LHCN-M2 (cell line): ENCODE measurements at places on chromosomes 5 and 9.

GRCh38 chr5:10339958-10340357 lies 13.5 kb upstream of the MARCHF6 start:
- DNase-seq, result no peak

- DNase-seq, result no peak
These were observed 244.6 kb downstream of the RAB3C start for GRCh38 chr5:58827463-58827862.

GRCh38 chr9:114371973-114372917 lies 15.5 kb downstream of the AKNA start:
- DNase-seq, result no peak

DNA sequence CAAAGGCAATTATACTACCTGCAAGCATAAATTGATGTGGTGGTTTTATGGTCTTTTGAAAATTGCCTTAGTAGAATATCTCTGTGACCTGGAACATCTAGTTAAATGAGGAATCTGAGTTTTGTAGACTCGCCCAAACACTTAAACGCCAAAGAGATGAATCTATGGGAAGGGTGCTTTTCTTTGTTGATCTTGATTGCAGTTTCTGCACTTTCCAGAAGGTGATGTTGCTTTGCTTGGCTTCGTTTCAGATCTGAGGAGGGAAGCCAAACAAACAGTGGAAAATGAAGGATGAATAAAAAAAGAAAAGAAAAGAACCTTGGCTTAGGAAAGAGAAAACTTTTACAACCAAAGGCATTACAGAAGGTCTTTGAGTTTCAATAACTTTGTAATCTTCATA lies 1021.2 kb downstream of the NR2F1-AS1 start:
- DNase-seq, result peak; percentile 72

DNA sequence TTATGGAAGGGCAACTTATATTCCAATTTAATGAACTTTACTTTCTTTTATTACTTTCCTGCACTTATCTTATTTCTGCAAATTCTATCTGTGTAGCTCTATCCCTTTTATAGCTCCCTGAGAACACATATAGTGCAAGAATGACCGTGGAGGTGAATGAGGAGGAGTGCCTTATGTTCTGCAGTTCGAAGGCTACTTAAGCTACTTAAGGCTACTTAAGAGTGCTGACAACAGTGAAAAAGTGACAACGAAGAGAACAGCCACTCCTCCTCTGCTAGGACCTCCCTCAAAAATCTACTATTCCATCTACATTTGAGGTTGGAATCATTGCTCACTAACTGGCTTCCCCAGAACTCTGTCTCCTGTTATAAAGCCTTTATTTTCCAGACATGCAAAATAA lies 1365.7 kb upstream of the C9orf72 start:
- DNase-seq, result no peak

- DNase-seq, result no peak
These were observed 501.3 kb upstream of the RORB start for GRCh38 chr9:73995836-73996235.

DNA sequence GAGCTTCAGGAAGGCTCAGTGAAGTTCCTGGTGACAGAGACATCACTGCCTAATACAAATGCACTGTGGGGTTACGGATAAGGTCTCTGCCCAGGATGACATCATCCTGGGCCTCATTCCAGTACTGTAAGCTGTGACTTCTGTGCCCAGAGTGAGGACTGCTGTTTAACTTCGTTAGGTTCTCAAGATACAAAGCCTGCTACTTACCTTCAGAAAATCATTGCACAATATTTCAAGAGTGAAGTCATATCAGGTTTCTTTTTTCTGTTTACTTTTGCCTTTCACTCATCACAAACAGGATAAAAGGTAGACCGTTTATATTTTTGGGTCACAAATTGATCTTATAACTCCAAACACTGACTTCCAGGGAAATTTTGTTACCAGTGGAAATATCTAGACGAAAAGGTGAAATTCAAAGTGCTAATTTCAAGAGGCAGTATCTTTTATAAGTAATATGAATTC lies 241.2 kb downstream of the PIK3R1 start:
- DNase-seq, result peak; percentile 33

GRCh38 chr5:116671211-116671736 lies 96.7 kb upstream of the SEMA6A start:
- no peak for DNase-seq

- no peak for DNase-seq
These were observed 98.9 kb downstream of the MAN2A1 start for GRCh38 chr5:109788596-109788995.

DNA sequence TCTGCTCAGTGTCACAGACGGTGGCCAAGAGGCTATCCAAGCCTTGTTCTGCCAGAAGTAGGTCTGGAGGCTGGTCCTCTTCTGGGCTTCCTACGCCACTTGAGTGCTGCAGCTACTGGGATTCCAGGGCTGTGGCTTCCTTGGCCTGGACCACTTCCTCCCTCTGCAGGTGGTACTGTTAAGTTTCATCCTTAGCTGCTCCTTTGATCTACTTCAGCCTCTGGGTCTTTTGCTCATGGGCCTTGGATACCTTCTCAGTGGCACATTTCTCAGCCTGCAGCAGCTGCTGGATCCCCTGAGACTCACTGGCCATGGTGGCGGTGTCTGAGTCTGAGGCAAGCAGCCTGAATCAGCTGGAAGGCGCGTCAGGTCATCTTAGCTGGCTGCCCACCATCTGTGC lies 10.3 kb downstream of the CNOT8 start:
- DNase-seq, result peak; percentile 76

GRCh38 chr5:139078345-139078744 lies 119.8 kb downstream of the SIL1 start:
- DNase-seq, result no peak

GRCh38 chr5:123449424-123449974 lies 26.3 kb upstream of the CEP120 start:
- no peak for DNase-seq

DNA sequence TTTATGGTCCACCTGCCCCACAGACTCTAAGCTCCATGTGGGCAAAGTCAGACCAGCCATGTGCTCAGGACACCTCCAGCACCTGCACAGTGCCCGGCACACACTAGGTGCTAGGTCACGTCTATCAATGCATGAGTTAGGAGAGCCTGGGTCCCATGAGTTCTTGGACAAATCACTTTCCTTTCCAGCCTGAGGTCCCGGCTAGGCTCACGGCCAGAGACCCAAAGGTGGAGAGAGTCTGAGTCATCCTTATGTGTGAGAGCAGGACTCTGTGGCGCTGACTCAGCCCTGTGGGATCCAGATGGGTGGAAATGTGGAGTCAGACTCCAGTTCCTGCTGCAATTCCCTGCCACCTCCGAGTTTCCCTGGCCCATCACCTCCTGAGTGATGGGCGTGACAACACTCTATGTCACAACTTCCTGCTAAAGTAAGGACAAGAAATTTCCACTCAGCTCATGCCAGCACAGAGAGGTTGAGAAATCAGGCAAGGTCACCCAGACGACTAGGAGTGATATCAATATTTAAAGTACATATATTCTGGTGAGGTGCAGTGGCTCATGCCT lies 2.5 kb upstream of the ST6GALNAC4 start:
- DNase-seq, result peak; percentile 98

GRCh38 chr5:88256872-88257271 lies 11.8 kb downstream of the TMEM161B start:
- DNase-seq, result no peak

GRCh38 chr5:74762599-74762998 lies 4.3 kb downstream of the GFM2 start:
- DNase-seq, result peak; percentile 97

GRCh38 chr5:88979726-88980125 lies 96.7 kb upstream of the MEF2C start:
- DNase-seq, result no peak

GRCh38 chr5:5014586-5015235 lies 125.4 kb upstream of the ADAMTS16 start:
- DNase-seq, result peak; percentile 11

DNA sequence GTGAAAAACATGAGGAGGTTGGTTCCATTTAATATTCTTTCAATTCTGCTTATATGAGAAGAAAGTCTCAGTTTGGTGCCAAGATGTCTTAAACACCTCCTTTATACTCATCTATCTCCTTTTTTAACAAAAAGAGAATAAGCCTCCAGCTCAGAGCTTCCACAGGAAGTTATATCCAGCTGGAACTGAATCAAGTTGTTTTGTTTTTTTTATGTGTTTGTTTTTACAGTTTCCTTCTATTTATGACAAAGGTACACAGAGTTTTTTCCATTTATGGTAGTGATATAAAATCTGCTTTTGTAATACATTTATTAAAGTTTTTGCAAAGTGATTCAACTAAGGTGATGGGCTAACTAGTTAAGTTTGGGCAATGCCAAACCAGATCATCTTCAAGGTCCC lies 10.4 kb downstream of the SPARC start:
- no peak for DNase-seq

DNA sequence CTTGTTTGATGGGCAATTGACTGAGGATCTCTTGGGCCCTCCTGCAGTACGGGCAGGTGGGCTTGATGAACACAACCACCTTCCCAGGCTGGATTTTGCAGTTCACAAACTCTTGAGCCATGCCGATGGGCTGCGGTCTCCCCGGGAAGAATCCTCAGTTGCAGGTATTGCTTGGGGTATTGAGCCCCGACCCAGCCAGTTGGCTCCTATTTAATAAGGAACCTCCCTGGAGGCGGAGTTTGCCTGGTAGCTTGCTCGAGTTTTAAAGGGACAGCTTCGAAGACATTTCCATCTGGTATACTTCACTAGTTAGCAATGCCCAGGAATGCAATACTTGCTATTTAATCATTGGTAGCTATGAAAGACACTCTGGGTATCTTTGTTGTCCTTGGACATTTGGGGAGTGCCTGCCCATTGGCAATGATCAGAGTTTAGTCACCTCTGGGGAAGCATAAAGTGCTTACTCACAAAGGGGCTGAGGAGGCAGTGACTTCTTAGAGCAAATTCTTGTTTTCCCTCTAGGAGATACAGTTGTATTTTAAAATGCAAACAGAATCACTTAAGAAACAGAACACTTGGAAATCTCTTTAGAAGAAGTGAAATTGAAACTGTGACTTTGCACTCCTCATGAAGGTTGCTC lies at the start of gene GLRX:
Gene GLRX (minus strand): TSS at position 185 of the 640 bp plus-strand sequence. CDS start 64 bp downstream, at position 121.
- peak; percentile 97 for DNase-seq

GRCh38 chr5:123543438-123543837 lies 31.5 kb downstream of the CSNK1G3 start:
- peak; percentile 30 for DNase-seq

DNA sequence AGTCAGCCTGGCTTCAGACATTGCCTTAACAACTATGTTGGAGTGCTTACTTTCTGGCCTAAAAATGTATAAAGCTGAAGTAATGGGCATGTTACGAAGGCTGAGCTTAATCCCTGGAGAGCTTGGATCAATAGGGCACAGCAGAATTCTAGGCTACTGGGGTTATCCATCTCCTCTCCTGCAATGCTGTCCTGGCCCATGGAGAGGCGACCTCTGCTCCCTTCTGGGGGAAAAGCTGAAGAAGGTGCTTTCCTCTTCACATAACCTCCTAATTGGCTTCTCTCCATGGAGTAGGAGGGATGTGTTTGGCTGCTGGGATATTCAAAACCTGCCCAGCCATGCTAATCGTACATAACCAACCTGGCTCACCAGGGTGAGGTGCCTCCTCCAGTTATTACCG lies 403.5 kb downstream of the DMRT2 start:
- no peak for DNase-seq

DNA sequence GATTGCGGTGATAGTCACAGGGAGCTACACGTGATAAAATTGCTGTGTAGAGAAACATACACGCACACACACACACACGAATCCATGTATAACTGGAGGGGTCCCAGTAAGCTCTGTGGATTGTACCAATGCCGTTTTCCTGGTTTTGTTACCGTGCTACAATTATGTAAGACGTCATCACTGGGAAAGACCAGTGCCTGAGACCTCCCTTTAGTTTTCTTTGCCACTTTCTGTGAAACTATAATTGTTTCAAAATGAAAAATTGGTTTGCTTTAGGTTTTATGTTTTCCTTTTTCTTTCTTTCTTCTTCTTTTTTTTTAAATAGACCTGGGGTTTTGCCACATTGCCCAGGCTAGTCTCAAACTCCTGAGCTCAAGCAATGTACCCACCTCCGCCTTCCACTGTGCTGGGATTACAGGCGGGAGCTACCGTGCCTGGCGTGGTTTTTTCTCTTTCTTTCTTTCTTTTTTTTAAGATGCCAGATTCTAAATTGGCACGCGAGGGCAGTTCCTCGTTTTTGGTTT lies 21.3 kb downstream of the OR2V2 start:
- no peak for DNase-seq

DNA sequence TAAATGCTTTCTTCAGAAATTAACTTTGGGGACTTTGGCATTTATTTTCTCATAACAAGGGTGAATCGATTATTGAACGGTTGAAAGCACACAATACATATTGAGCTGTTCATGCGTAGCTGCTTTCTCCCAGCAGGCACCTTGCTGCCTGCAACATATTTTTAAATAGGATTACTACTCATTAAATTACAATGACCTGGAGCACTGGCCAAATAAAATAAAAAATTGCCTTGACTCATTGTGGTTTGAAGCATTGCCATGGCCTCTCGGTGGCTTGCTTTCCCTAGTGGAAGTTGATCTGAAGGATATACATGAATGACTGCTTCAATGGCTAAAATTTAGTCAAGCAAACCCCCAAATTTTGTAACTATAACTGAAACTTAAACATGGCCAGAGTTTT lies 181.6 kb upstream of the NUDT12 start:
- DNase-seq, result peak; percentile 54

- DNase-seq, result no peak
These were observed 14.0 kb downstream of the MYOZ3 start for GRCh38 chr5:150675069-150675468.

DNA sequence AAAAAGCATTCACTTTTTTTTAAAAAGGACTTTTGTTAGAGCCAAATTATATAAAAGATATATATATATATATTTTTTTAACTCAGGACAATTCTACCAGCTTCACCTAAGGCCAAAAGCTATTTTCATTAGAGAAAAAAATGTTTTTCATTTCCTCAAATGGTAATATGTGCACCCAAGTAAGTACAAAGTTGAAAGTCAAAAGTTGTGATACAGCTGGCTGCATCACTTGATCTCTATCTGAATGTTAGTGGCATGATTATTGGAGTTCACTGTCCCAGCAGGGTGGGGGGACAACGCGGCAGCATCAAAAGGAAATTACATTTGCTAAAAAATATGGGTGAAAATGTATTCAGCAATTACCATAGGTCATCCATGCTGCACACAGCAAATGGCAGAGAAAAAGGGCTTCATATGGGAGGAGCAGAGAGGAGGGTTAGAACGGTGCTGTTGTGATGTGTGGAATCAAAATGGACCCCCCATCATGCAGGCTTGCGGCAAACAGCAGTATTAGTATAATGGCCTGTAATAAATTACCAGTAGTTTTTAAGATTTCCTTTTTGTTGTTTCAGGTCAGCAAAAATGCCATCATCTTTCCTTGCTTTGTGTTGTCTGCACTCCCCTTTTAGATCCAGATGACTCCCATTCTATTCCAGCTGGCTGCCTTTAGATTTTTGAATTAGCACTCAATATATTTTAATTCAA lies 253.7 kb downstream of the MAT2B start:
- DNase-seq, result no peak

DNA sequence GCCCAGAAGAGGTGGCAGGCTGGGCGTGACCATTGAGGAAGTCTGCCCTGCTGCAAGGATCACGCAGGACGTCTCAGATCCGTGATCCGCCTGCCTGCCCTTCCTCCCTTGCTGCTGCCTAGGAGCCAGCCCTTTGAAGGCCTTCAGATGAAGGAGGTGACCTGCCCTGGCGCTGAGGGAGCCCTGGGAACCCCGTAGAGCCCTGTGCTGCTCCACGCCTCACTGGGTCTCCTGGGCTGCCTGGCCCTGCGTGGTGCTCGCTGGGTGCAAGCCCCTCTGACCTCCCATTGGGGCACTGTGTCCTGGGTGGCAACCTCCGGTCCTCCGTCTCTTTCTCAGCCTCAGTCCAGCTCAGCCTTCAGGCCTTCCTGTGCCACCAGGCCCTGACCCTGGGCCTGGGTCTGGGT lies 295.3 kb upstream of the IRX4 start:
- DNase-seq, result no peak

GRCh38 chr9:132141344-132141947 lies 20.4 kb upstream of the NTNG2 start:
- peak; percentile 34 for DNase-seq
